ENCODE measurements at places on chromosomes 12 and 14. TPM values are rescaled to one million over a fixed set of nuclear protein-coding genes. Genes with fewer than 3 reads are reported as not detected.

Gene CLEC14A
- total RNA-seq: not detected

DNA sequence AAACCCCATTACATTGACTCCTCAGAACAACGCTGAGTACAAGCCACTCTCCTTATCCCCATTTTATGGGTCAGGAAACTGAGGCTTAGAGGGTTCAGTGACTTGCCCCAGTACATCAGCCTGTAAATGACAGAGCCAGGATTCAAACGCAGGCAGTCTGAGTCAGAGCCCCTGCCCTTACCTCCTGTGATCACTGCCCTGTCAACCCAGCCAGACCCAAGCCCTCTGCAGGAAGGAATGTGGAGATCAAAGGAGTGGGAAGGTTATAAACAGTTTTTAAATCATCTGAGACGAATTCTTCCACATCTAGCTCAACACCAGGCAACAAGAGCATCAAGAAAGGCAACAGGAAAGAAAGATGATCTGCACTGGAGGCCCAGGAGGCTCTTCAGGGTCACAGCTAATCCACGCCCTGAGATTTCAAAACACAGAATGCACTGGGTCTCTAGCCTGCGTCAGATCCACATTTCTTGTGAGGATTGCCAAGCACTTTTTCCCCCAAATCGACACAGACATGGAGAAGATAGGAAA is 38.5 kb downstream of the SPTB start:
- DNase-seq: no peak
- H3K36me3 ChIP-seq: no peaks in the 10 kb centered on the region
- H3K4me1 ChIP-seq: peaks cover 2% of the 10 kb centered on the region

DNA sequence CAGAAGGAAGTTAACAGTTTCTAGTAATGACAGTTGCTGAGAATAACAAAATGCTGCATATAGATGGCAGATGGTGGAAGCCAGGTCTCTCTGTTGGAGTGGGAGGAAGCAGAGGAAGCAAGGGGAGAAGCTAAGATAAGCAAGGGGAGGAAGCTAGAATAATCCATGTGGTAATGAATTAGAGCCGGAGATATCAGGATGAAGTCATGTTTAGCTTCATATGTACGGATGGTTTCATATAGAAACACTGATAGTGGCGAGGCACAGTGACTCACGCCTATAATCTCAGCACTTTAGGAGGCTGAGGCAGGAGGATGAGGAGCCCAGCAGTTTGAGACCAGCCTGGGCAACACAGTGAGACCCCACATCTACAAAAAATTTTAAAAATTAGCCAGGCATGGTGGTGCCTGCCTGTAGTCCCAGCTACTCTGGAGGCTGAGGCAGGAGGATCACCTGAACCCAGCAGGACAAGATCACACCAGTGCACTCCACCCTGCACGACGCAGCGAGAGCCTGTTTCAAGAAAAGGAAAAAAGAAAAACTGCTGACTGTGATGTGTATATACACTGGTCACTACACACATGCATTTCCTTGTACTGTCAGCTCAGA is 49.2 kb downstream of the ANAPC7 start:
- H3K27ac ChIP-seq: peak overlapping the region; percentile 9
- peaks cover 1% of the 10 kb centered on the region for H3K36me3 ChIP-seq
- no peak overlapping the region for H3K4me3 ChIP-seq
- no peaks in the 10 kb centered on the region for H3K27me3 ChIP-seq

- H3K4me1 ChIP-seq: peaks cover 3% of the 10 kb centered on the region
- DNase-seq: no peak
- no peak overlapping the region for H3K27ac ChIP-seq
- peaks cover 31% of the 10 kb centered on the region for H3K27me3 ChIP-seq
- H3K36me3 ChIP-seq: peaks cover 14% of the 10 kb centered on the region
Measured at GRCh38 chr14:59428581-59429012, 36.6 kb downstream of the GPR135 start.

Data from T-helper 17 cell (primary cell).